ENCODE measurements at places on chromosomes 4 and X. TPM values are rescaled to one million over a fixed set of nuclear protein-coding genes. Genes with fewer than 3 reads are reported as not detected.

The MMAA gene
- total RNA-seq, result 20.3 TPM

The ERAS gene
- total RNA-seq, result 0.32 TPM

The HMGN5 gene
- 7.5 TPM for total RNA-seq

The SERTM2 gene
- total RNA-seq, result 0.05 TPM

The TRIM61 gene
- 0.49 TPM for total RNA-seq

The SH3BP2 gene
- total RNA-seq, result 70.8 TPM

The POU3F4 gene
- not detected for total RNA-seq

The DUSP9 gene
- 0.49 TPM for total RNA-seq

The BTK gene
- 1.9 TPM for total RNA-seq

The SMIM10 gene
- 1.4 TPM for total RNA-seq

The SSX4 gene
- total RNA-seq, result not detected

The KLHL15 gene
- 4.0 TPM for total RNA-seq

The ADH1C gene
- 240 TPM for total RNA-seq

The ADH6 gene
- 24.5 TPM for total RNA-seq

The NSG1 gene
- total RNA-seq, result 5.9 TPM

The MAGEB4 gene
- not detected for total RNA-seq

The GPR50 gene
- total RNA-seq, result not detected

The SCARB2 gene
- total RNA-seq, result 164 TPM

The MAGEB2 gene
- total RNA-seq, result not detected

The RIPPLY1 gene
- not detected for total RNA-seq

The CFI gene
- 6.8 TPM for total RNA-seq

The SHISA3 gene
- total RNA-seq, result 1.1 TPM

The TMEM47 gene
- 8.9 TPM for total RNA-seq

The COL25A1 gene
- not detected for total RNA-seq

The GPRASP1 gene
- total RNA-seq, result 2.5 TPM

The GAGE2A gene
- total RNA-seq, result 0.86 TPM

The MND1 gene
- total RNA-seq, result 11.7 TPM

The FRYL gene
- total RNA-seq, result 292 TPM

The TLR10 gene
- 0.20 TPM for total RNA-seq

The OTC gene
- 2.6 TPM for total RNA-seq

The TRIM2 gene
- 151 TPM for total RNA-seq

The TMEM185A gene
- total RNA-seq, result 12.5 TPM

The ARSJ gene
- total RNA-seq, result 8.4 TPM

The FRG2 gene
- not detected for total RNA-seq

The DDX53 gene
- total RNA-seq, result not detected

The IQCM gene
- 3.4 TPM for total RNA-seq

The SAT1 gene
- 301 TPM for total RNA-seq

The NDP gene
- total RNA-seq, result 0.16 TPM

The BMX gene
- 1.8 TPM for total RNA-seq

The DKK2 gene
- total RNA-seq, result not detected

The RAB41 gene
- not detected for total RNA-seq

The HSD17B13 gene
- total RNA-seq, result 0.77 TPM

The GRIA3 gene
- 0.17 TPM for total RNA-seq

The DDX60 gene
- total RNA-seq, result 67.2 TPM

The ELK1 gene
- total RNA-seq, result 31.0 TPM

The PAGE2 gene
- total RNA-seq, result not detected

The PABPC1L2B gene
- not detected for total RNA-seq

The EPGN gene
- total RNA-seq, result not detected

The TLR6 gene
- 2.2 TPM for total RNA-seq

The PTTG2 gene
- total RNA-seq, result 0.91 TPM

The GSX2 gene
- not detected for total RNA-seq

The NUP62CL gene
- total RNA-seq, result 3.7 TPM

The VAMP7 gene
- total RNA-seq, result 34.0 TPM

The PARM1 gene
- 165 TPM for total RNA-seq

All from colonic mucosa (tissue), 4 donors.